CD4-positive, alpha-beta T cell treated with Interleukin-6 at 100 ng/mL for 8 hours (primary cell): ENCODE measurements at places on chromosomes 16 and 17.
A peak's percentile ranks its signal among the peaks of the same experiment; 100 is the strongest.

GRCh38 chr16:81866820-81867440 lies 87.8 kb downstream of the PLCG2 start:
- DNase-seq, result no peak

DNA sequence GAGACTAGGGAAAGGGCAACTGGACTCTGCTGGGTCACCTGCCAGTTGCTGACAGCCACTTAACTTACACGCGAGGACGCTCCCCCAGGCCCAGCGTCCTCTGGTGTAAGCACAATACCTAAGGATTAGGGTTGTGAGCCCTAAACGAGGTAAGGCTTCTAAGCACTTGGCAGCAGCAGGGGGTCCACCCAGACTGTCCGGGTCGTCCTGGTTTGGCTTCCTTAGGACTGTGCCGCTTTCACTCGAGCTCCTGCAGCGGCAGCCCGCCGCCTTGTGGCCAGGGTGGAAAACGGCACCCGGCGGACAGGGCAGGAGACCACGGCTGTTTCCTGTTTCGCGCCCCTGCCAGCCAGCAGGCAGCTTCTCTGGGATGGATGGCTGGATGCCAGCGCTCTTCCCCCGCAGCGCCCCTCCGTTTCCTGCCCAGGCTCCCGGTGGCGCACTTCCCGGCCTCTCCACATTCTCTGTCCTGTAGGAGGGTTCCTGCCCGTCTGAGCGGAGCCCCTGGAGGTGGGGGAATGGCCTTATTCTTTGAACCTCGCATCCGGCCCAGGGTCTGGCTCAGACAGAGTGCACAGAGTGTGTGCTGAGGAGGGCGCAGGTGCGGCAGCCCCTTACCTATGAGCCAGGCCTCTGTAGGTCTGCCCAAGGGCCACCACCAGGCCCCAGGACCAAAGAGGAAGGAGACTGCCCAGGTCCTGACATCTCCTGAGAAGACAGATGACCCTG lies 47.0 kb upstream of the AMZ2 start:
- peak; percentile 80 for DNase-seq

GRCh38 chr17:12070561-12070960 lies 49.9 kb downstream of the MAP2K4 start:
- no peak for DNase-seq

GRCh38 chr16:72942021-72942420 lies 105.9 kb downstream of the ZFHX3 start:
- DNase-seq, result no peak

DNA sequence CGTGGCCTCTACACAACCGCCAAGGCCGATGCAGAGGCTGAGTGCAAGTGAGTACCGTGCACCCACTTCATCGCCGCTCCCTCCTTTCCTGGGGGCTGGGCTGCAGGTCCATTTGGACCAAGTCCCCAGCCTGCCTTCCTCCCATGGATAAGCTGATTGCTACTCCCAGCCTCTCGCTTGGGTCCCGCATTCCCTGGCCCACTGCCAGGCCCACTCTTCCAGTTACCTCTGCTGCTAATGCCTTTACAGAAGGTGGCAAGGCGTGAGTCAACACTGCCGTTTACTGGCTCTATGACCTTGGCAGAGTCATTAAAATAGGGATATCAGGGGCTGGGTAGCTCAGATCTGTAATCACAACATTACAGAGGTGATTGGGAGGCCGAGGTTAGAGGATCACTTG lies 11.2 kb downstream of the SULT1A2 start:
- DNase-seq, result no peak

DNA sequence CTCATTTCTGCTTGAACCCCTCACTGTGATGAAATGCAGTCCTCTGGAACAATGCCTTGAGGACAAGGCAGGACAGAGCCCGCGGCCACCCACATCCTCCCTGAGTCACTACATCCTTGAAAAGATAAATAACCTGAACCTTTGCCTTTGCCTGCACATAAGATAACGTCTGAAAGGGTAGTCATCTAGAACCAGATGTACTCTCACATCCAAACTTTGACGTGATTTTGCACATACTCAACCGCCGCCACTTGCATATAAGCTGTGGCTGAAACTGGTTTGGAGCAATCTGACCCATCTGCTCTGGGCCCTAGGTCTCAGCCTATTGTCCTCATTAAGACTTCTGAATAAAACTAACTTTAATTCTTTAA lies 252.1 kb downstream of the PHKB start:
- DNase-seq, result no peak

DNA sequence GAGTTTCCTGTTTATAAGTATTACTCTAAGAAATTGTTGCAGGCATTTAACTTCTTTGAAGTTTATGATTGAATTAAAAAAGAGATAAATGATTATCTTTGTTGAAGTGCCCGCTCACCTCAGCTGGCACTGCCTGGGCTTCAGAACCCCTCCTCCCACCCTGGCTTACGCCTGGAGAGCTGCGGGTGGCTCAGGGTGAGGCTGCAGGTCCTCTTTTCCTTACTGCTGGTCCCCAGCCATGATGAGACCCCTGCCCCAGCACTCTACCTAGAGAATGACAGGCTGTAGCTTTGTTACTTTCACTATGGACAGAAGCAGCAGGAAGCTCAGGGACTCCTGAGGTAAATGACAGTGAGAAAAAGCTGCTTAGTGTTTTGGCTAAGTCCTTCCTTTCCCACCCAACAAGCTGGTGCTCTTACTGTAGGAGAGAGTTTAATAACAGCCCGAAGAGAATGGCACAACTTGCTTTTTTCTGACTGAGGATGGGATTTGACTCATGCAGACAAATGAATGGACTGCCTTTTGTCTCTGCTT lies 62.1 kb downstream of the EPN2 start:
- DNase-seq, result no peak

GRCh38 chr17:56587298-56587697 lies 6.2 kb upstream of the NOG start:
- no peak for DNase-seq

GRCh38 chr17:38421871-38422827 lies 6.1 kb upstream of the ARHGAP23 start:
- no peak for DNase-seq

DNA sequence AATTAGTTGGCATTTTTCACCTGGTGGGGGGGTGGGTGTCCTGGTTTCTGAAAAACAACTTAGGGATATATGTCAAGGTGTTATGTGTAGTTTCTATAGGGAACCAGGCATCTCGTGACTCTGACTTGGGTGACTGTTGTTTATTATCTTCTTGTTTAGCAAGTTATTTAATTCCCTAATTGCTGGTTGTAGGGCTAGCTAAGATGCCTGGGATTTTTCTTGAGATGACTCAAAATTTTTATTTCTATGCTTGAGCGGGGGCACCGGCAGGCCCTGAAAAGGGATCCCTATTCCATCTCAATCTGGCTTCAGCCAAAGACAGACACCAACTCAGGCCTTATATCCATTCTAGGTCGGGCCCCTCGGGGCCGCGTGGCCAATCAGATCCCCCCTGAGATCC lies 3.2 kb downstream of the DPH1 start:
- DNase-seq, result no peak

- no peak for DNase-seq
Observed at GRCh38 chr16:47888142-47888541, 267.7 kb downstream of the ABCC12 start.

DNA sequence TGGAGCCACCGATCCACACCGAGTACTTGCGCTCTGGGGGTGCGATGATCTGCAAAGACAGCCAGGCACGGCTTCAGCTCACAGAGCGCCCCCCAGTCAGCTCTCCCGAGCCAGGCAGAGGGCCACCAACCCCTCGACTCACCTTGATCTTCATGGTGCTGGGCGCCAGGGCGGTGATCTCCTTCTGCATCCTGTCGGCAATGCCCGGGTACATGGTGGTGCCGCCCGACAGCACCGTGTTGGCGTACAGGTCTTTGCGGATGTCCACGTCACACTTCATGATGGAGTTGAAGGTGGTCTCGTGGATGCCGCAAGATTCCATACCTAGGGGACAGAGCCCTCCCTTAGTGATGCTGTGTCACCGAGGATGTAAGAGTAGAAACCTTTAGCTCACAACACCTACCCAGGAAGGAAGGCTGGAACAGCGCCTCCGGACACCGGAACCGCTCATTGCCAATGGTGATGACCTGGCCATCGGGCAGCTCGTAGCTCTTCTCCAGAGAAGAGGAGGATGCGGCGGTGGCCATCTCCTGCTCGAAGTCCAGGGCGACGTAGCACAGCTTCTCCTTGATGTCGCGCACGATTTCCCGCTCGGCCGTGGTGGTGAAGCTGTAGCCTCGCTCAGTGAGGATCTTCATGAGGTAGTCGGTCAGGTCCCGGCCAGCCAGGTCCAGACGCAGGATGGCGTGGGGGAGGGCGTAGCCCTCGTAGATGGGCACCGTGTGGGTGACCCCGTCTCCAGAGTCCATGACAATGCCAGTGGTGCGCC lies 1.6 kb downstream of the ACTG1 start:
- peak; percentile 35 for DNase-seq

GRCh38 chr16:83995754-83996153 lies 27.7 kb downstream of the NECAB2 start:
- DNase-seq, result no peak

DNA sequence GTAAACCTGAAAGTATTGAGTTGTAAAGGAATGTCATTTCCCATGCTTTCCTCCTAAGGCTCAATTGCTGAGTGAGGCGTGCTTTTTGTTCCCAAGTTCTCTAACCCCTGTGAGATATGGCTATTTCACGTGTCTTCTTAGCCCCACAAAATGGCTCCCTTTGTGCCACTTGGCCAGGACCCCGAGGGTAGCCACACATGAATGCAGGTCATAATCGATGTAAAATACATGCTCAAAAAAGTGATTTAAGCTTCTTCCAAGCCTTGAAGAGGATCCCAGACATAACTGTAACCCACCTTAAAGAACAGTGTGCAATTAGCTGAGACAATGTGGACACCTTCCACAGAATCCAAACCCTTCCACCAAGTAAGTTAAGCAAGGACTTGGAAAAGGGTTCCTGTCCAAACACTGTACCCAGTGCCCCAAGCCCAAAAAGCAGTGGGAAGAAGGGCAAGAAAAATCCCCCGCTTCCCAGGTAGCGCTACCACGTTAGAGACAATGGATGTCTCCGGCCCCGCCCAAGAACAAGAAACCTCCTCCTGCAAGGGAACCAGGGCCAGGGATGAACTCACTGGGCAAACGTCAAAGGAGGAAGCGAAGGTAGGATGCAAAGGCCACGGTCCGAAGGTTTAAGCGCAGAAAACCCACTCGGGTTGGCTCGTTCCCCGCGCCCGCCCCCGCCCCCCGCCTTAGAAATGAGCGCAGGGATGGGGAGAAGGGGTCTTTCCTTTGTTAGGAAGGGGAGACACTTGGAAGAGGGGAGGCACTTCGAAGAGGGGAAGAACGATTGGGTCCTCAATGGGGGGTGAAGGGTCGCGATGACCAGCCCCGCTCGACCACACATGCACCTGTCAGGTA lies 1.2 kb downstream of the JPT1 start:
- DNase-seq, result no peak

GRCh38 chr17:33322063-33322462 lies 29.0 kb upstream of the ASIC2 start:
- no peak for DNase-seq

DNA sequence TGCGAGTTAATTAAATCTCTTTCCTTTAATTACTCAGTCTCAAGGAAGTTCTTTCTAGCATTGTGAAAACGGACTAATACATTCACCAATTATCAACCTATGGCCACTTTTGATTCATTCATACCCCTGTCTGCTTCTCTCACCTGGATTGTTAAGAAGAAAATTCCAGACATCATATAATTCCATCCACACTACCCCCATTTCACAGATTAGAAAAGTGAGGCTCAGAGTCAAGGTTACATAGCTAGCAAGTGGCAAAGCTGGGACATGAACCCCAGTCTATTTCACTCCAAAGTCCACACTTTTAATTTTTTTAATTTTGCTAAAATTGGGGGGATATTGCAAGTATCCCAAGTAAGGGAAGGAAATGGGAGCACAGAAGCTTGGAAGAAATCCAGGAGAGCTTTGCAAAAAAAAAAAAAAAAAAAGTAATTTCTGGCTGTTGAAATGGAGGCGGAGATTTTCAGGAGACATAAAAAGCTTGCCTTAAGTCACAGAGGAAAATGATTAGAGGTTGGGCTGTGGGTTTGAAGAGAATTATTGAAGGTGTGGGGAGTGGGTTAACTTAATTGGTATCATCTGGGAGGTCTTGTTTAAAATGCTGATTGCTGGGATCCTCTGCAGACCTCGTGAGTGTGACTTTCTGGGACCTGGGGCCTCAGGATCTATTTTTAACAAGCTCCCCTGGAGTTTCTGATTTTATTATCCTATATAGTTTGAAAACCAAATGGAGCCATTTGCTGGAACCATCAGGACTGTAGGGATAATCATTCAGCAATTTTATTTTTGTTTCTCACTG lies 42.3 kb upstream of the ZKSCAN2 start:
- DNase-seq, result no peak

GRCh38 chr17:40836020-40836419 lies 13.6 kb upstream of the KRT10 start:
- no peak for DNase-seq

DNA sequence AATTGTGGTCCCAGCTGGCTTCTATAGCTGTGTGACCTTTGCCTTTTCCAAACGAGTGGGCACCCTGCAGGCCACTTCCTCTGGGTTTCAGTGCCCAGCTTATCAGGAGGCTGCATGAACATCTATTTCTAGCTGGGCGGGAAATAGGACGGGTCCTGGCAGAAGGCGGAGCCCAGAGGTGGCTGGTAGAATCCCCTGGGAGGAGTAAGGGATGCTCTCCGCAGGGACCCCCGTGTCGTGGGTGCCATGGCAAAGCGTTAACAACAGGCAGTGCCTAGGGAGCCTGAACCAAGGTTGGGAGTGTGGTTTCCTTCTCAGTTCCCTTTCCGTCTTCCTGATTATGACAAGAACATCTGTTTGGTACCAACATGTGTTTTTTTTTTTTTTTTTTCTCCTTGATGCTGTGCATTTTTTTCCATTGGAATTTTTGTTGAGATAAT lies 58.2 kb downstream of the PLCG2 start:
- no peak for DNase-seq

- DNase-seq, result no peak
Observed at GRCh38 chr16:7382521-7382920, 49.9 kb downstream of the RBFOX1 start.

- no peak for DNase-seq
Observed at GRCh38 chr17:37118366-37119137, 169.8 kb downstream of the AATF start.

- no peak for DNase-seq
Observed at GRCh38 chr17:83202002-83203000, 122.9 kb downstream of the METRNL start.

GRCh38 chr17:74217037-74217730 lies 3.8 kb downstream of the TTYH2 start:
- DNase-seq, result no peak

DNA sequence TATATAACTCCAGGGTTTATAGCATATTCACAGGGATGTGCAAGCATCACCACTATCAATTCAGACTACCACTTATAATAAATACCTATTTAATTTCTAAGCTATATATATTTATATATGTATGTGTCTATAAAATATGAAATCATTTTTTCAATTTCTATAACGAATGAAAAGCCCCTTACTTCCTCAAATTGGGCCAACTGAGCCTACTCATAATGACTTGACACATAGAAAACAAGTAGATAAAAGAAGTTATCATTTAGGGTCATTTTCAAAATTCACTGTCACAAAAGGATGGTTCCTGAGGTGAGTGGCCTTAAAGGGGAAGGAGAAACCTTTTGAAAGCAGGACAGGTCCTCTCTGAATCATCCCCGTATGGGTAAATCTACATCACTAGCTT lies 114.1 kb downstream of the ADCY9 start:
- DNase-seq, result no peak
